Hindlimb muscle (tissue), 1 donor: ENCODE measurements at places on chromosomes 7 and 10. TPM values are rescaled to one million over a fixed set of nuclear protein-coding genes. Genes with fewer than 3 reads are reported as not detected.

The MBL2 gene
- polyA plus RNA-seq: not detected

The CTAGE4 gene
- not detected for polyA plus RNA-seq

The TMEM254 gene
- polyA plus RNA-seq: 16.3 TPM

The NKX1-2 gene
- polyA plus RNA-seq: not detected

The ATRNL1 gene
- polyA plus RNA-seq: 0.45 TPM

The SFRP4 gene
- polyA plus RNA-seq: 7.8 TPM

The ZWINT gene
- 16.1 TPM for polyA plus RNA-seq

The C10orf105 gene
- 0.50 TPM for polyA plus RNA-seq

The ORC5 gene
- 15.5 TPM for polyA plus RNA-seq

The CALML5 gene
- polyA plus RNA-seq: 0.99 TPM

The AHR gene
- 15.8 TPM for polyA plus RNA-seq

The KLF14 gene
- polyA plus RNA-seq: 1.5 TPM

The APBB1IP gene
- 3.9 TPM for polyA plus RNA-seq

The HTR5A gene
- not detected for polyA plus RNA-seq

The LRRC61 gene
- 11.3 TPM for polyA plus RNA-seq

The PRXL2A gene
- 79.9 TPM for polyA plus RNA-seq

The SPDYE6 gene
- 11.5 TPM for polyA plus RNA-seq

The LLCFC1 gene
- polyA plus RNA-seq: 0.26 TPM

The KNDC1 gene
- 10.7 TPM for polyA plus RNA-seq

The ATP6V0A4 gene
- not detected for polyA plus RNA-seq

The DKK1 gene
- 0.44 TPM for polyA plus RNA-seq

GRCh38 chr7:151925446-151926335 lies 30.6 kb upstream of the GALNTL5 start:
- no peak for DNase-seq

- no peak for DNase-seq
These were observed 61.0 kb upstream of the MYL10 start for GRCh38 chr7:101690061-101690460.

DNA sequence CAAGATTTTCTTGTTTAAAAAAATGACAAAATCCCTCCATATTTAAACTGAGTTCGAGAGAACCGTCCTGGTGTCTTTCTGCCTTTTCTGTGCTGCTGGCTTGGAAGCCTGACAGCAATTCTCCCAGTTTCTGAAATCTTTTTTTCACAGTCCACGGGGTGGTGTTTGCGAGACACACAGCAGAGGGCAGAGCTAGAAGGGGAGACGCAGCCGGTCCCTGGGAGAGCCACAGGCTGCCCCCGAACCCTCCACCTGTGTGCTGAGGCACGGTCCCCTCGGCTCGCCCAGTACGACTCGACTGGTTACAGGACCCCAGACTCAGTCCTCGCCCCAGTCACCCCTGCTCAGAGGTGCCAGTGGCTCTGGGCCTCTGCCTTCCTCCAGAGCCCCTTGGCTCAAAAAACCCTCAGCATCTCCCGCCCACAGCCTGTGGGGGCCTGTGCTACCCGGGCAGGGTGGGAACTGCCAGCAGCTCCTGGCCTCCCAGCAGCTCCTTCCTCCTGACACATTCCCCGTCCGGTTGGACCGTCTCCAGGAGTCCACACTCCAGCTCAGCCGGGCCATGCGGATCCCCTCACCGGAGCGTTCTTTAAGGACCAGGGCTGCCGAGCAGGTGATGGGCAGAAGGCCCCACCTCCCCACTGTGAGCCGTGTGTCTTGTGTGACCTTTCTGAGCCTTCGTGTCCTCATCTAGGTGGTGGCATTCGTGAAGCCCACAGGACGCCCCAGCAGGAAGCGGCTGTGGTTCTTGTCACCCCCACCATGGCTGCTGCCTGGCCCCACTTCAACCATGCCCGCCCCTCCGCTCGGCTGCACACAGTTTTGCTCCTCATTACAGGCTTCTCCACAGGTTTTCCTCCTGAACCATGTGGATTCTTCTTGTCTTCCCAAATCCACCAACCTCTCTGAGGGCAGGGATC lies 52.3 kb upstream of the EN2 start:
- DNase-seq: no peak

- DNase-seq: no peak
These were observed 24.4 kb downstream of the TMEM273 start for GRCh38 chr10:49163741-49164140.

- DNase-seq: no peak
These were observed 627.7 kb downstream of the TNS3 start for GRCh38 chr7:46954181-46954580.

GRCh38 chr10:73413108-73413527 lies 740 bp downstream of the ANXA7 start:
- DNase-seq: no peak

DNA sequence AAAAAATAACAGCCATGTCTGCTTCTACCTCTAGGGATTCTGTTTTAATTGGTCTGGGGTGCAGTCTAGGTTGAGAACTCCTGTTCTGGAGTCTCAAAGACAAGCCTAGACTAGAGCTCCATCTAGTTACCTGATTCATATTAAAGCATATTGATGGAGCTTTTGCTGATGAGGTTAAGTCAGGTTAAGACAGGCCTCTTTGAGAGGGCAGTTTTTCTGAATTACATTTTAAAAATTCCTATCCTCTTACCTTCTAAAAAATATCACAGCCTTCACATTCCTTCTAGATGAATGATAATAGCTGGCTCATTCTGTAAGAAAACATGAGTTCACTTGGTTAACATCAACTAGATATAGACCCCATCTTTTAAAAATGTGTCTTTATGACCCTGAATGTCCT lies 28.9 kb downstream of the MGAM start:
- no peak for DNase-seq

GRCh38 chr7:50037086-50037485 lies 56.0 kb downstream of the ZPBP start:
- DNase-seq: no peak

DNA sequence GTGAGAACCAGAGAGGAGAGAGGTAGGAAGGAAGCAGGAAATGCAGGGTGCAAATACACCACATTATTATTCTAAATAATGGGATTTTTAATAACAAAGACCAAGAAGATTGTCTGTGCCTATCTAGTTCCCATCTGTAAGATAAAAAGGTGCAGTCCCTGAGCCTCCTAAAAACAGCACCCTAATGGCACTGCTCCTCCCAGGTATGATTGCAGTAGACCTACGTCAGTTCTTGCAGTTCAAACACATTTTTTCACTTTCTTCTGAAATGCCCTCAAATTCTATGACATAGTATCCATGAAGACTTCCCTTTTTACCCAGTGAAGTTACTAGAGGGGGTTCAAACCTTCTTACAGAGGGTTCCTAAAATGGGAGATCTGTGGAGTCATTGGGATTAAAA lies 70.6 kb downstream of the FIGNL1 start:
- DNase-seq: no peak

DNA sequence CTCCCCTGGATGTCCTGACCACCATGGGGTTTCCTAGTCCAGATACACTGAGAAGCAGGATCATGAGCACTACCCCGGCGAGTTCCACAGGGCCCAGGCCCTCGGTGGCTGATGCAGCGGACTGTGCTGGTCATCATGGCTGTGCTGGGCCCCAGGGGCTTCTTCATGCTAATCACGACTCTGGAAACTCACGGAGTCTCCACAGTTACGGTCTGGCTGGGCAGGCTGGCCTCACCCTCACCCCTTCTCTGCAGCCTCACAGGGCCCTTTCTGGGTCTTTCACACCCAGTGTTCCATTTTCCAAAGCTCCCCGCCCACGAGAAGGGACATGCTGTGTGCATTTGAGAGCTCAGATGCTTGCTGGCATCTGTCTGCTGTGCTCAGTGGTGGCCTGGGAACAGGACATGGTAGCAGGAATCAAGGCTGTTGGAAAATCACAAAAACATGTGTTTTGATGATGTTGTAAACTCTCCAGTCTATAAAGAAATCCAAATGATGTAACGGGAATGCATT lies 119.0 kb downstream of the PTPN20 start:
- DNase-seq: no peak

- DNase-seq: no peak
These were observed 435.3 kb downstream of the MDFIC start for GRCh38 chr7:115356999-115357702.

DNA sequence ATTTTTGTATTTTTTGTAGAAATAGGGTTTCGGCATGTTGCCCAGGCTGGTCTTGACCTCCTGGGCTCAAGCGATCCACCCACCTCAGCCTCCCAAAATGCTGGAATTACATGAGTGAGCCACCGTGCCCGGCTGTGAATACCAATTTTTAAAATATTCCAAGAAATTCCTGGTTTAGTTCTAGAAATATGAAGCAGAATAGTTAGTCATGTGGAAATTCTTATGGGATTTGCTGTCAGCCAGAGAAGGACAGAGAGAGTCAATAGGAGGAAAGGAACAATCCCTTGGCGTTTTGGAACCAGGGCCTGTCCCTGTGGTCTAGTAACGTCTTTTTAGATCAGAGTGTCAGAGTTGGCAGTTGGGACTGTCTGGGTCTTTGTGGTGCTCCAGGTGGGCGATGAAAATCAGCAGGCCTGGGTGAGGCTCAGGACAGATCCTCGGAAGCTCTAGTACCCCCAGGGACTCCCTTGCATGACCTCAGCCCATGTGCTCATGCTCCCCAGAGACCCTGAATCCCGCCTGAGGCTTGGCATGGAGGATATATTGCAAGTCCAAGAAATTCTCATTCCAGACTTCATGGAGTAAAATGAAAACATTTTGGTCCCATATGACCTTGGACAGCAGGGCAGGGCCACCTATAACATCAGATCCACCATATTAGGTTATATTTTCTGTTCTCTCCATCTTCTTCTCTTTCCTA lies 7.8 kb downstream of the NODAL start:
- DNase-seq: no peak

- no peak for DNase-seq
These were observed 101.2 kb downstream of the PARD3 start for GRCh38 chr10:34713875-34714274.

DNA sequence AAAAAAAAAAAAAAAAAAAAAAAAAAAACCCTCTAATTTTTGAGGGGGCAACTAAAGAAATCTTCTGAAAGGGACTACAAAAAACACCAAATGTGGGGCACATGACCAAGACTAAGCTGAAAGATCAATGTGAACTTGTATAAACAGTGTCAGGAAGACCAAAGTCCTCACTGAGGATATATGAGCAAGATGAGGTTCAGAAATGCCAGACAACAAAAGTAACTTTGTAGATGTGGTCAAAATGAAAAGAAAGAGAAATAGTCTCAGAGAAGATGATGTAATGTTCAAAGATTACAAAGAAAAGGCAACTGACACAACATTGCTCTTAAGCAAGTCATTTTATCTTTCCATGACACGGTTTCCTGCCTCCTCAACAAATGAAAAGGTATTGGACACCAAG lies 48.7 kb upstream of the PTPRZ1 start:
- no peak for DNase-seq

- no peak for DNase-seq
These were observed 109.2 kb downstream of the PPP1R3A start for GRCh38 chr7:113809581-113809980.

GRCh38 chr7:26603631-26604030 lies 260.8 kb downstream of the SKAP2 start:
- no peak for DNase-seq

GRCh38 chr10:68598978-68599770 lies 39.0 kb downstream of the TET1 start:
- DNase-seq: peak; percentile 76

GRCh38 chr7:80643336-80643915 lies 5.0 kb downstream of the CD36 start:
- DNase-seq: no peak

GRCh38 chr7:23133797-23134196 lies 28.2 kb downstream of the KLHL7 start:
- no peak for DNase-seq

- no peak for DNase-seq
These were observed 43.0 kb upstream of the MACC1 start for GRCh38 chr7:20260223-20260622.

DNA sequence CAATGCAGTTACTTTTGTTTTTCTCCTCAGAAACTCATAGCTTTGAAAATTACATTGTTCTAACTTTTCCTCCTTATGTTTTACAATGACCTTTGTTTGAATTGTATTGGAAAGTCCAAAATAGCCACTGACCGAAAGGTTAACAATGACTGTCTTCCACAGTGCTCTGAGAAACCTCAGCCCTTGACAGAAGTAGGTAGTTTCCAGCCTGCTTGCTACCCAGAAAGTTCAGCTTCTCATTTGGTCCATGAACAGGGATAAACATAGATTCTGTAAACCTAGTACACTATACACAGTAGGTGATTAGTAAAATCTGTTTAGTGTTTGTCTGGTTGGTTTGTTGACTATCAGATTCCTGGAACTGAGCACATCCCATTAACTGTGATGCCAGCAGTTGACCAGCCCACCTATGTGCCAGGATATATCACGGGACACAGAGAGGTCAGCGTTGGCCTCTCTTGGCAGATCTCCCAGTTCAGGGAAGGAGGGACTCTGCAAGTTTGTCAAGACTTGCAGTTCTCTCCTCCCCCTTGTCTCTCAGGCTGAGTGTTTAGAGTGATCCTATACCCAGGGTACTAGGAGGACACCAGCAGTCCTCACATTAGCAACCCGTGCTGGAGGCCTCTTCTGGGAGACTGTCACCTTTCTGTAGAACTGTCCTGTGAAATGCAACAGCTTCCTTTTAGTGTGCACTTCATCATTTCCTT lies 297.6 kb downstream of the ARHGAP12 start:
- no peak for DNase-seq

GRCh38 chr7:131753620-131754222 lies 197.3 kb upstream of the PODXL start:
- no peak for DNase-seq

DNA sequence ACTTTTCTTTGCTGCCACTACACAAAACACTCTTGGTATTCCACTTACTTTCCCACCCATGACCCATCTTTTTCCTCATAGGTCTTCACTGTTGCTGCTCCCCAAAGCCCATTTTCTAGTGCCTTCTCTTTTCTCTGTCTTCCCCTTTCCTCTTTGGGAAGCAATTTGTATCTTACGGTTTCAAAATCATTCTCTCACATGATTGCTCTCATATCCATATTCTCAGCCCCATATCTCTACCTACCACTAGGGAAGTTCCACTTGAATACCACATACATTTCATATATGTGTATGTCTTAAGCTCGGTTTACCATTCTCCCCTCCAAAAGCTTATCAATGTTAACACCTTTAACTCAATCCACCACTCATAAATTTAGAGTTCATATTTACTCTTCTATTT lies 3.2 kb upstream of the UBE2D1 start:
- DNase-seq: no peak

DNA sequence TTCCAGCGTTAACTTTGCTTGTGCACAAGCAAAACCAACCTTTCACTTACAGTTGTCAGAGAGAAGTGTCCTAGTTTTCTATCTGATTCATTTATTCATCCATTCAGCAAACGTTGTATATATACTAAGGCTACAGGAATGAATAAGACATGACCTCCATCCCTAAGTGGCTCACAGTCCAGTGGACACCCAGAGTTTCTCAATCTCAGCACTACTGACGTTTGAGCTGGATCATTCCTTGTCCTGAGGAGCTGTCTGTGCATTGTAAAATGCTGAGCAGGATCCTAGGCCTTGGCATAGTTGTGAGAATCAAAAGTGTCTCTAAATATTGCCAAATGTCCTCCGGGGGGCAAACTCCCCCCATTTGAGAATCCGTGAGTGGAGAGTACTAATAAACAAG lies 166.7 kb upstream of the PRKCQ start:
- no peak for DNase-seq
